ENCODE measurements at places on chromosomes 2 and 18.

- no peak for DNase-seq
Measured at GRCh38 chr2:121788685-121789084, 33.2 kb downstream of the TSN start.

DNA sequence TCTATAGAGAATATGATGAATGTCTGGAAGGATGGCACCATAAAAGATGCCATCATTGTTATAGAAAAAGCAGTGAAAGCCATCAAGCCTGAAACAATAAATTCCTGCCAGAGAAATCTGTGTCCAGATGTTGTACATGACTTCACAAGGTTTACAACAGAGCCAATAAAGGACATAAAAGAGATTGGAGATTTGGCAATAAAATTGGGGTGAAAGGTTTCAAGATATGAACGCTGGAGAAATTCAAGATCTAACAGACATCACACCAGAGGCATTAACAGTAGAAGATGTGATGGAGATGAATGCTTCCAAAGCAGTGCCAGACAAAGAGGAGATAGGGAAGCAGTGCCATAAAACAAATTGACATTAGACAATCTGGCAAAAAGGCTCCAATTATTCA is 518.8 kb upstream of the ACVR2A start:
- no peak for DNase-seq

DNA sequence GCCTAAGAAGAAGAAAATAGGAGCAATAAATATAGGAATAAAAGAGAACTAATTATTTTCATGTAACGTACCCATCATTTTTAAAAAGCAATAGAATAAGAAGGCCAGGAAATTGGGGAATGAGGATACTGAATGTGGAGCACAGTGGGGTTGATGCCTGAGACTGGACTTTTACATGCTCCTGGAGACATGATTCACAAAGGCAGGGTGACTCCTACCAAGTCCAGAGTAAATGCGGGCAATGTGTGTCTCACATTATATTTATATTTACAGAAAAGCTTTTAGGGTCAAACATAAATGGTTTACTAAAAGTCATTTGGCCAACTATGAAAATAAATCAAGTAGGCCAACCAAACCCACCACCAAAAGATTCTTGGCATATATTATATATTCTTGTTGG is 87.9 kb upstream of the COL5A2 start:
- DNase-seq: no peak

GRCh38 chr2:3132466-3132865 is 245.2 kb downstream of the EIPR1 start:
- no peak for DNase-seq

DNA sequence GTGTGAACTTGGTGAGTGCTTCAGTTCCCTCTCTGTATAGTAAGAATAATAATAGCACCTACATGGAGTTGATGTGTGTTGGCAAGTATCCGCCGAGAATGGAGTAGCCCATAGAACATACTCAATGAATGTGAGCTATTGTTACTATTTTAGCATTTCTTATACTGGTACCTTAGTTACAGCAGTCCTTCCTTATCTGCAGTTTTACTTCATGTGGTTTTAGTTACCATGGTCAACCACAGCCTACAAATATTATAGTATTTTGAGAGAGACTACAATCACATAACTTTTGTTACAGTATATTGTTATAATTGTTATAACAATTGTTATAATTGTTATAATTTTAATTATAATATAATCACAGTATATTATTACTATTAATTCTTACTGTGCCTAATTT is 152.5 kb upstream of the RASGRP3 start:
- no peak for DNase-seq

GRCh38 chr2:188647430-188648070 is 326.6 kb upstream of the COL3A1 start:
- DNase-seq: peak; percentile 69

DNA sequence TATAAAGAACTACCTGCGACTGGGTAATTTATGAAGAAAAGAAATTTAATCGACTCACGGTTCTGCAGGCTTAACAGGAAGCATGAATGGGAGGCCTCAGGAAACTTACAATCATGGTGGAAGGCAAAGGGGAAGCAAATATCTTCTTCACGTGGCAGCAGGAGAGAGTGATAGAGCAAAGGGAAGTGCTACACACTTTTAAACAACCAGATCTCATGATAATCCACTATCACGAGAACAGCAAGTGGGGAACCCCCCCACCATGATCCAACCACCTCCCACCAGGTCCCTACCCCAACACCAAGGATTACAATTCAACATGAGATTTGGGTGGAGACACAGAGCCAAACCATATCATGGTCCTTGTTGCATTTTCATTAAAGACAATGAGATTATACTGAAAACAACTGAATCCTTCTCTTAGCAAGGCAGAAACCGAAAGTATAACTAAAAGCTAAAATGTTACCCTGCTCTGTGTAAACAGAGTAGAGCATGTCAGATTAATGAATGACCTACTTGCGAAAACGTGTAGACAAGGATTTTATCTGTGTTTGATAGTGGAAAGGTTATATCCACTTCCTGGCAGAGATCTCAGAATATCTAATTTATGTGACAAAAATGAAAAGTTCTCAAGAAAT is 60.1 kb upstream of the RBBP8 start:
- DNase-seq: no peak

DNA sequence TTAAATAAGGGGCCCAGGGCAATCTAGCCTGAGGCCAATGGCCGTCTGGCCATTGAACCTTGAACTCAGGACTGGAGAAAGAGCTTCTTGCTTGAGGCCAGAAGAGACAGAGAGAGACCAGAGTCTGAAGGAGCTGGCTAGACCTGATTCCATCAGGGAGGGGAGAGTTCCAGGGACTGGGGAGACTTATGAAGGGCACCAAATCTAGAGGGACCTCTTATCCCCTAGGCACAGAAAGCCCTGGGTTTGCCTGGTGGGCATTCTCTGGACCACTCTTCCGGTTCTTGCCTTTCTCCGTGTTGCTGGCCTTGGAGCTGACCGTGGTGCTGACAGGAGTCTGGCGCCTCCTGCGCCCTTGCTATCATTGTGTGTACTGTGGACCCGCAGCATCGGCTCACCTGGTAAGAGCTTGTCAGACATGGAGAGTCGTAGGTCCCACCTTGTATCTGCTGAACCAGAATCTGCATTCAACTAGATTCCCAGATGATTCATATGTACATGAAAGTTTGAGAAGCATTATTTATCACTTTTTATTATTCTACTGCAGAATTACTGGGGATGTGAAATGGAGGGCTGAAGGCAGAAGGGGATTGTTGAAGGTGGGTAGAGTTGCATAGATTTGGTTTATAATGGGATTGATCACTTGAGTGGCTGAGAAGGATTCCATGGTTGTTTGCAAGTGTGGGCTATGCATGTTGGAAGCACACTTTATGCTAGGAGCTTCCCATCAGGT is 4.3 kb upstream of the TRPM8 start:
- peak; percentile 67 for DNase-seq

GRCh38 chr2:182509216-182509615 is 82.4 kb upstream of the PDE1A start:
- DNase-seq: no peak

DNA sequence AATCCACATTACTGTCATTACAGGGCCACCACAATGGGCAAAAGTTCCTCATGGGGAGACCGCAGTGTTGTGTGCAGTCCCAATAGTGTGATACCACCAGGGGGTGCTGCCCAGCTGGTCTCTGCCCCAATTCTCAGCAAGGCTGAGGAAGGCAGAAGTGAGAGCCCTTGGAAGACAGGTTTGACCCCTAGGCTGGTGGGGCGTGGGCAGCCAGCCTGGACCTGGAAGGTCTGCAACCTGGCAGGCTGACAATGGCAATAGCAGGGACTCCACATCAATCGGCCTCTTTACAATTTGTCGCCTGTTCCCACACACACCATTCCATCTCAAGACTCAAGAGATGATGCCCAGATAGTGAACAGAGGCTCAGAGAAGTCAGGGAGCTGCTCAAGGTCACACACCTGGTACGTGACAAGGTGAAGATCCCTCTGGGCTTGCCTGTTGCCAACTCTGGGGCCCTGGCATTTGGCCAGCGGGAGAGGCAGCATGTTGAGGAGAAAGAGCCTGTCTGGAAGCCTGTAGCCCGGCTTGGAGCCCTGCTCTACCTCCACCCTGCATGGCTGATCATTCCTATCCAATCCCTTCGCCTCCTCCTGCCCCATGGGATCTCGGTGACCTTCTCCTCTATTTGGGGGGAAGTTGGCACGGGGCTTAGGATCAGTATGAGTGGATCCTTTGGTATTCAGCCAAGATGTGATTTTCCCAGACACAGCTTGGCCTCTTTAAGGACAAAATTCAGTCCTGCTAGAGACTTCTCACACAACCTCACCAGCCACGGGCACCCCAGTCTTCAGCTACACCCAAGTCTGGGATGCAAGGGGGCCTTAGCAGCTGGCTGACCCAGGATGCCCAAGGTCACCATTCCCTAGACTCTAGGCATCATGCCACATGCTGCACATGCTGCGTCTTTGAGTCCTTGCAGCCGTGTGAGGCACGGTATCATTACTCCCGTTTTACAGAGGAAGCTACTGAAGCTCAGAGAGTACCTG is 2.9 kb upstream of the ATOH8 start:
- DNase-seq: peak; percentile 83

DNA sequence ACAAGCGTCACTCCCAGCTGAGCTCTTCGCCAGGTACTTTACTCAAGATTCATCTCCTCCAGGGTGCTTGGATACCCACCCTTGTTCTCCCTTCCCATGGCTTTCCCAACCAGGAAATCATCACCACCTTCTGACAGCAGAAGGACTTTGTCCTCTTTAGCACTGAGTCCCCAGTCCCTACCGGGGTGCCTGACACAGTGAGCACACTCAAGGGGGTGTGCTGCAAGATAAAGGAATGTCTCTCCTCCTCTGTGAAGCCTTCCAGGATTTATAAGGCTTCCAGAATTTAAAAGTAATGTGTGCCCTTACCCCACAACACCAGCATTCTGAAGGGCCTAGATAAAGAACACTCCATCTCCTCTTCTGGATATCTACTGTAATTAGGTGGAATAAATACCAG is 39.6 kb downstream of the ACVR1 start:
- DNase-seq: no peak

DNA sequence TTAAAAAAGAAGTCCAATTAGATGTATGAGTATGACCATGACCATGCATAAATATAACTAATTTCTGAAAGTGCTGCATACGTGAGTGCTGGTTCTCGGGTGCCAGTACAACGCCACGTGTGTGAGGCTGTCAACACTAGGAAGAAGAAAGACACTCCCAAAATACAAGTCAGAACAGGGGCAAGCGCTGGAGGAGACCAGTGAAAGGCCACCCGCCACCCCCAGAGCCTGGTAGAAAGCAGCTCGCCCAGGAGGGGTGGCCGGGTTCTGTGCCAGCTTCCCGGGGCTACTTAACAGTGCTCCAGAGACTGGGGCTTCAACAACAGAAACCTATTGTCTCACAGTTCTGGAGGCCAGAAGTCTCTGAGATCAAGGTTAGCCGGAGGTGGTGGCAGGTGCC is 147.6 kb downstream of the RTP5 start:
- no peak for DNase-seq

DNA sequence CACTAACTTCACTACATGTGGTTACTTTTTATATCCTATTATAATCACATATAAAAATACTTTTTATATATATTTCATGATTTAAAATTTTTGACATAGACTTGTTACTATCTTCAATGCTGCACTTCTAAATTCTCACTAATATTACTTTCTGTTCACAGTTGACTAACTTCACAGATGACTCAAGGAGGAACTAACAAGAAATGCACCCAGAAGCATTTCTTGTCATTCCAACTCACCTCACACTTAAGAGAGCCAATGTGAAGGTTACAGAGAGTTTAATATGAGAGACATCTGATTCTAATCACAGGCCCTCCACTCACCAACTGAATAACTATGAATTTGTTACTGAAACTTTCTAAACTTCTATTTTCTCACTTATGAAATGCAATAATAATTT is 399.8 kb upstream of the SLC8A1 start:
- DNase-seq: no peak

DNA sequence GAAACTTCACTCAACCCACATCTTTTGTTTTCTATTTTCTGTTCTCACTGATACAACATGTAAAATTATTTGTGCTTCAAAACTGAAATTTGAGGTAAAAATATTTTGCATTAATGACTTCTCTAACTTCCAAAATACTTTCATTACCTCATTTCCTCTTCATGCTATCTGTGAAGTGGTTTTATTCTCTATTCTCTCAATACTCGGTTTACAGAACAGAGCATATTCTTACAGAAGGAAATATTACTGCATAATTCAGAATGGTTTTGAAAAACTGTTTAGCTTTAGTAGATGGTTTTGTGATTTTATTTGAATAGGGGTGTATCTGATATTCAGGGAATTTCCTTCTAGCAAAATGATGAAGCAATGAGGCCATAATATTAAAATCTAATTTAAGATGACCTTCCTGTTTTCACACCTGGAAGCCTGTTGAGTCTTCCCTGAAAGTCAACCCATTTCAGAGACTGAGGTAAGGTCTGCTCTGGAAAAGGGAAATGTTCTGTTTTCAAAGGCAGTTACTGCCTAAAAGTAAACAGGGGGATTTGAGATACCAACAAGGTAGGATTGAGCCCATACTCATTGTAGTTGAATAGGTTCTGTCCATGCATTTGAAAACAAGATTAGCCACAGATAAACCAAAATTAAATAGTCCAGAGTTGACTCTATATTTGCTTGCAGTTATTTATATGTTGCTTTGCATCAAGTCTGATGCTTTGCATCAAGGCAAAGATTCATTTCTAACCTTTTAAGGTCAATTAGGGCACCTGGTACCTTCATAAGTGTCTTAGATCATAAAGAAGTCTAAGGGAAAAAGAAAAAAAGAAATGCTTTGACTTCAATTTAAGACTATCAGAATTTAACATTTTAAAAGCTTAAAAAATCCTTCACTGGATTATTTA is 50.8 kb upstream of the PEX13 start:
- no peak for DNase-seq

- DNase-seq: no peak
Measured at GRCh38 chr18:10916865-10917264, 232.5 kb downstream of the PIEZO2 start.

GRCh38 chr2:36416370-36417165 is 61.0 kb downstream of the CRIM1 start:
- peak; percentile 76 for DNase-seq

DNA sequence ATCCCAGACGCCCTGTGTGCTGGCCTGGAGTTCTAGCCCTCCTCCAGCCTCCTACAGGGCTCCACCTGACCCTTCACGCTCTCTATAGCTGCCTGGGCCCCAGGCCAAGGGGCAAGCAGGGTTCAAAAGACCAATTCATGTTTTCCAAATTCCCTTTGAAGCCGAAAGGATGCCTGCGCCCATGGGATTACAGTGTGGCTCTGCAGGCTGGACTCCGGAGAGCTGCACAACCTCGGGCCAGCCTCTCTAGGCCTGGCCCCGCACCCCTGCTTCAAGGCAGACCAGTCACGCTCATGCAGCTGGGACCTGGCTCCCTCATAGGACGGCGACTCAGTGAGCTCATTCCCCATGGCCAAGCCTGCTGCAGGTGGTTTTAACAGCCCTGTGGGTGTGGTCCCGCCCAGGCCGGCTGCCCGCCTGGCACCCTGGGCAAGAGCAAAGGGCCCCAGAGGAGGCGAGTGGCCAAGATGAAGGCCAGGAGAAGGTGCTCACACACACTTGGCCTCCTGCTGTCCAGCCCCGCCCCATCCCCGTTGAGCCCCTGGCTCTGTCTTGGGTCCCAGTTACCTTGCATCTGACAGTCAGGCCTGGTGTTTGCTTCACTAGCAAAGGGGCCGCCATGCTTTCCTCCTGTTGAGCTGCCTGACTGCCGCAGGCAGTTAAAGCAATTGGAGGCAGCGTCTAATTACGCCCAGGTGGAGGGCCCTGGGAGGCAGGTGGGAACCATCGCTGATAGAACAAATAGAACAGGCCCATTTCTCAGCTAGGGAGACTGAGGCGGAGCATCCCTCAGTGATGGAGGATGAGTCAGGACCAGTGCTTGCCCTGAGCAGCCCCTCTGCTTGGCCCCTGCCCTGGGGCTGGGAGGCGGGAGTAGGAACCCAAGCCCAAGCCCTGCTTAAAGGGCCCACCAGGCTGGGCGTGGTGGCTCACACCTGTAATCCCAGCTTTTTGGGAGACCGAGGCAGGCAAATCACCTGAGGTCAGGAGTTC is 56.9 kb downstream of the SMAD7 start:
- DNase-seq: no peak

All from tongue (tissue), 3 donors.